ENCODE measurements at places on chromosomes 2 and 18.

DNA sequence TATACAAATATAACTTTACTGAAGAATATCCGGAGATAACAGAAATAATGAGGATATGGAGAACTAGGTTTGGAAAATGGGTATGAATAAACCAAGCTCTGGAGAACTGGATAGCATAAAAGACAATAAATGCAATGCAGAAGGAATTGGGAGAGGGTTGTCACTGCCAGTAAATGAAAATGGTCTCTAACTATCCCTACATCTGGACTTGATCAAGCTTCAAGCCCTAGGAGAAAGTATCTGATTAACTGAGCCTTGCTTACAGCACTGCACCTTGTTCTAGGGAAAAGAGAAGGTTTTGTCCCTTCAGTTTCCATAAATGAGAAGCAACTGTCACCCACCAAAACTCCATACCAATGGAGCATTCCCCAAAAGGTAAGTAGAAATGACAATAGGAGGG, 514.6 kb upstream of the ZEB2 start:
- DNase-seq, result no peak

- no peak for DNase-seq
Measured at GRCh38 chr2:216298719-216299495, 73.4 kb downstream of the MARCHF4 start.

DNA sequence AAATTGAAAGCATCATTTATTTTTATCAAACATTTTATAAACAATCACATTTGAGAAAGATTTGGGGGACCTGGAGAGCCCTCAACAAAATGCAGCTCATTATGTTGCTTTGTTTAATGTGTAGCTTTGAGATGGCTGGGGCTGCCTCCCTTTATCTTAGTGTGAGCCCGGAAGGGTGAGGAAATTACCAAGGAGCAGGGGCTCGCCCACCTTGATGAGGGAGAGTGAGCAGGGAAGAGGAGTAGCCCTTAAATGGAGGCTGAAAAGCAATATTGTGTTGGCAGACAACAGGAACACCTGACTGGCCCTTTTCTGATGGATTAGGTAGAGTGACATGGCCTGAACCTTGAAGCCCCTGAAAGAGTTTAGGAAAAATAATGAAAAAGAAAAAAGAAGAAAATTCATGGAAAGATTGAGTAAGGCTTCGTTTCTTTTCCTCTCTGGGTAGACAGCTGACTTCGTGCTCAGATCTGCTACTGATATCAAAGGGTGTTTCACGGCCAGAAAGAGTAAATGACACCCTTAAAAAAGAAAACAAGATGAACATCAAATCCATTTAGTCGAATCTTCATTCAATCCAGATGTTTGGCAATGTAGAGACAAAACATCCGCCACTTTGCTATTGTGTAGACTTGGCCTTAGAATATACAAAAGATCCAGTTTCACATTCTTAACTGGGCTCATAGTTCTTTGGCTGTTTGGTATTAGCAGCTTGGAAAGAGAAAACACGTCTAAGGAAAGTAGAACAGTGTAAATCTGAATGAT, 206.5 kb upstream of the TCF4 start:
- DNase-seq, result no peak

GRCh38 chr2:232910376-232910775, 40.3 kb downstream of the SNORC start:
- DNase-seq, result no peak

DNA sequence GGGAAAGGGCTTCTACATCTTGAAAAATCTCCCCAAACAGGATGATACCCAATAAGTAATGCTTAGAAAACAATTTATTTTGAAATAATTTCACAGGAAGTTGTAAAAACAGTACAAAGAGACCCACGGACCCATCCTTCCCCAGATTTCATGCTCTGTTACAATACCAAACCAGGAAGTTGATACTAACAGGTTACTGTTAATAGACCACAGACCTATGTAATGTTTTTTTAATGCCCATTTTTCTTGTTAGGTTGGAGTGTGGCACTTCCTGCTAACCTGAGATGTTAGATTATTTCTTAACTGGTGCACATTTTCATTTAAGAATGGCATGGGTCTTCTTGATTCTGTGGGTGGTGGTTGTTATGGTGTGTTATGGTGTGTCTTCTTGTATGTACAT, 21.4 kb upstream of the MGAT5 start:
- DNase-seq, result no peak

DNA sequence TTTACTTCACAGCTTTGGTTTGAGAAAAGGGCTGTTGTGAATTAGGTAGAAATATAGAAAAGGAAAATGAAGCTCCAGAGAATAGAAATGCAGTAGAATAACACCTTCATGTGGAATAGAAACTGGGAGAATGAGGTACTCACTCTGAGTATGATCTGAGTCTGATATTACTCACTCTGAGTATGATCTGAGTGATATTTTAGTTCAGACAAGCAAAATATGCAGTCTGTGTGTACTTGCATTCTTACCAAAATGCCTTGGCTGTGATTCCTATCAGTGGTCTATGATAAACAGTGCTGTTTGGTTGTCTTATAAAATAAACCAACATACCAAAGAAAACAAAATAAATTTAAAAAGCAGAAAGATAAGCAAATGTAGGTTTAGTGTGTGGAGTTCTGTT, 487.6 kb downstream of the THSD7B start:
- DNase-seq, result no peak

GRCh38 chr2:239444626-239445577, 44.1 kb upstream of the HDAC4 start:
- DNase-seq, result no peak

GRCh38 chr2:64354857-64355680, 98.9 kb upstream of the LGALSL start:
- DNase-seq, result no peak

- DNase-seq, result no peak
Measured at GRCh38 chr2:9099341-9099751, 95.9 kb upstream of the MBOAT2 start.

GRCh38 chr18:6942742-6943141, 174.9 kb downstream of the LAMA1 start:
- no peak for DNase-seq

DNA sequence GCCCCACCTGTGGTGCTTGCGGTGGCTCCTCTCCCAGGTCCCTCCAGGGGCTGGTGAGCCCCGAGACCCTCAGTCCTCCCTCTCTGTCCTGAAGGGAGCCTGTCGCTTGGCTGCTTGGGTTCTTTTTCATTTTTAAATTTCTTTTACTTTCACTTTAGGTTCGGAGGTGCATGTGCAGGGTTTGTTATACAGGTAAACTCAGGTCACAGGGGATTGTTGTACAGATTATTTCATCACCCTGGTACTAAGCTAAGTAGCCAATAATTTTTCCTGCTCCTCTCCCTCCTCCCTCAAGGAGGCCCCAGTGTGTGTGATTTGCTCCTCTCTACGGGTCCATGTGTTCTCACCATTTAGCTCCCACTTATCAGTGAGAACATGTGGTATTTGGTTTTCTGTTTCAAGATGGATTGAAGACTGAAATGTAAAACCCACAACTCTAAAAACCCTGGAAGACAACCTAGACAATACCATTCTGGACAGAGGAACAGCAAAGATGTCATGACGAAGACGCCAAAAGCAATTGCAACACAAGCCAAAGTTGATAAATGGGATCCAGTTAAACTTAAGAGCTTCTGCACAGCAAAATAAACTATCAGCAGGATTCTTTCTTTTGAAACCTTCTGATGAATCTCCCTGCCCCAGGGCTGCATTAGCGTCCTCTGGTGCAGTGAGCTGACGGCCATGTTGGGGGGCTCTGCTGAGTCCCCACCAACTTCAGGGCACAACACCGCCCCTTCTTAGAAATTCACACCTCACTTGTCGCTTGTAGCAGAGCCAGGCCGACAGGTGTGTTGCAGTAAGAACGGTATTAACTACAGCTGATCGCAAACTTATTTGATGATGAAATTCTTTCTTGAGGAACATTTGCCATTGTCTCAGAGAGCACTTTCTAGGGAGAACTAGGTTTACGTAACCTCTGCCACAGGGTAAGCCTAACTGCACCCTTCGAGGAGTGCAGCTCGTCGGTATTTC, 135.3 kb downstream of the ZNF236 start:
- no peak for DNase-seq

DNA sequence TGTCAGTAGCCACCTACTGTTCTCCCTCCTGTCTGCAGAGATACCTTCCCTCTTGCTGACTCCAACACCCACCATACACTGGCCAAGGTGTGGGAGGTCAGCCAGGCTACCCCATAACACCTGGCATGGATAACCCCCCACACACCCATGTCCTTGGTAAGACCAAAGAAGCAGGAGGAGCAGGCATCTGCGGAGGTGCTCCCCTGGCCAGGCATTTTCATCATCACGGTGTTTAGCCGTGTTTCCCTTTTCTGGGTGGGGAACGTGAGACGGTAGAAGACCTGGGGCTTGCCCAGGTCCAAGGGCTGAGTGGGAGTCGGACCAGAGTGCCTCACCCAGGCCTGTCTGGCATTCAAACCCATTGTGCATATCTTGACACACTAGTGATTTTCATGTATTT, 150.3 kb downstream of the SMAD7 start:
- DNase-seq, result peak; percentile 1

- peak; percentile 91 for DNase-seq
Measured at GRCh38 chr2:130920415-130921163, 83.9 kb downstream of the ARHGEF4 start.

DNA sequence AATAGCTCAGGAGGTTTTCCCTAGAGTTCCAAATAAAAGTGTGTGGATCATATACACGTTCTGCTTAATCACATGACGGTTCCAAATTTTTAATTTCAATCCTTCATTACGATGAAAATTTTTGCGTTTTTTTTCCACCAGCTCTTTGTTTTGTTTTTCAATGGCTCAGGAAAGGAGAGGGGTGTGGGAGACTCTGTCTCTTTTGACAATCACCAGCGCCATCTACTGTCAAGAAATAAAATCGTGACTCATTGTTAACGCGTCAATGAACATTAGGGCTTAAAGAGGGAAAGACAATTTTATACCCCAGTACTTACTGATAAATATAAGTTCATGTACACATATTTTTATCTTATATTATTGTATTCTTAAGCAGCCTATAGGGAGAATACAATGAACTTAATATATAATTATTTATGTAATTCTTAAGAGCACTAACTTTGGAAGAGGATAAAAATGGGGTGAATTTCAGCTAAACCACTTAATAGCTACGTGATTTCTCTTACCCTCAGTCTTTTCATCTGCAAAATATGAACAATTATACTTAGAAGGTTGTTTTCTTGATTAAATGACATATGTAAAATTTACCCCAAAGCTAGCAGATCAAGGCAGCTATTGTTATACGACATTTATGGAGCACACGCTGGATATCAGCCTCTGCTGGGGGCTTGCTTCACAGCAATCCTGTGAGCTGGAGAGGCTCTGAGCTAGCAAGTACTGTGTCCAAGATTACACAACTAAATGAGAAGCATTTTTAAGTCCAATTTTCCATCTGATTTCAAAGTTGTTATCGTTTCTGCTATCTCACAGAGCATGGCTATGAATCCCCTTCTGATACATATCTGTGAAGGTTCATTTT, 47.4 kb upstream of the RMDN2 start:
- DNase-seq, result no peak

DNA sequence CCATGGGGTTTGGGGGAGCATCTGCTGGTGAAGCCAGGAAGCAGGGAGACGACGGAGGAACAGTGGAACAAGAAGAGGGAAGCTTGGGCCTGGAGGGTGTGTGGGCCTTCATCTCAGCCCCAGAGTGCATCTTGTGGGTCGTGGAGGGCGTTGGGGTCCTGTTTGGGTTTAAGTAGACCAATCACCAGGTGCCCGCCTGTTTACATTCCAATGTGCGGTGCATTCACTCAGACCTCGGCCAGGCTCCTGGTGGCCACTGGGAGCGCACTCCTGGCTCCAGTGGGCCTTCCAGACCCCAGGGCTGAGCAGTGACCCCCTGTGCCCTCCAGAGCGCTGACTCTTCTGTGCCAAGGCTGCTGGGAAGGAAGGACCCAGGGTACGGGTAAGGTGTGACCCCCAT, 293.7 kb downstream of the NDUFA10 start:
- DNase-seq, result no peak

DNA sequence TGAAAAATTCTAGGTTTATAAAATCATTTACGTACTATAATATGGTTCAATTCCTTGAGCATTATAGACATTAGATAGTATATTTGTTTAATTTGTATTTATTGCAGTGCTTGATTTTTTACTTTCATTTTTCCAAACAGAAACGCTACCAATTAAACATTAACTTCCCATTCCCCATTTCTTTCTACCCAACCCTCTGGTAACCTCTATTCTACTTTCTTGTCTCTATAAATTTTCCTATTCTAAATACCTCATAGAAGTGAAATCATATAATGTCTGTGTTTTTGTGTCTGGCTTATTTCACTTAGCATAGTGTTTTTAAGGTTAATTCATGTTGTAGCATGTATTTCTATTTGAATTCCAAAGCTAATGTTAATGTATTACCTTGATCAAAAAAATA, 11.6 kb upstream of the SLC39A10 start:
- DNase-seq, result no peak

DNA sequence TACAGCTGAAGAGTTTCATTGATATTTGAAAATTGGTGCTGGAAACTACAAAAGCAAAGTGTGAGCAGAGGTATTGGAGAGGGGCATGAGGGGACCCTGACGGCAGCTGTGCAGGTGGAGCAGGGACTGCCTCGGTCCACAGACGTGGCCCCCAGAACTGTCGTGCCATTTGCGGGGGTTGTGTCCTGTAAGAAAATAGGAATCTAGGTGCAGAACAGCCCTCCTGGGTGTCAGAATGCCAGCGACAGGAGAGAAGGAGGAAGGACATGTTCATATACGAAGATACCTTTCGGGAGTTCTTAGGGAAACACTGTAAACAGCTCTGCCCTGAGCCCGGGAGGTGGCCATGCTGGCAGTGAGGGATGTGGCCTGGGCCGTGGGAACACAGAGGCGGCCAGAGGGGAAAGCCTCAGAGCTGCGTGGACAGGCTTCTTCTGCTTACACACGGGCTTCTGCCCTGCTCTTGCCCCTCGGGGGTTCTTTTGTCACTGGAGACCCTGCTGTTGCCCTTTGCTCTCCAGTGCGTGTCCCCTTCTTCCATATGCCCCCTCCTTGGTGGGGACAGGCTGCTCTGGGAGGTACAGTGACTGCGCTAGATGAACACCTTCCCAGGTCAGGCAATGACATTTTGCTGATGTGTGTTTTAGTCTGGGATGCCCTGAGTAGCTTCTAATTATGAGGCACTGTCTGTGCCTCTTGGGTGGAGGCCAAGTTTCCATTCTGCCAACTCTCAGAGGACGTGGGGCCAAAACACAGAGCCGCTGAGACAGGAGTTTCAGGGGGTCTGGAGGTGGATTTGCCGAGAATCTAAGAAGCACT, 81.9 kb upstream of the TXNDC2 start:
- DNase-seq, result peak; percentile 39

- DNase-seq, result no peak
Measured at GRCh38 chr2:97743913-97744312, 30.5 kb downstream of the ZAP70 start.

GRCh38 chr2:216665717-216666116, 29.6 kb downstream of the IGFBP5 start:
- DNase-seq, result peak; percentile 76

DNA sequence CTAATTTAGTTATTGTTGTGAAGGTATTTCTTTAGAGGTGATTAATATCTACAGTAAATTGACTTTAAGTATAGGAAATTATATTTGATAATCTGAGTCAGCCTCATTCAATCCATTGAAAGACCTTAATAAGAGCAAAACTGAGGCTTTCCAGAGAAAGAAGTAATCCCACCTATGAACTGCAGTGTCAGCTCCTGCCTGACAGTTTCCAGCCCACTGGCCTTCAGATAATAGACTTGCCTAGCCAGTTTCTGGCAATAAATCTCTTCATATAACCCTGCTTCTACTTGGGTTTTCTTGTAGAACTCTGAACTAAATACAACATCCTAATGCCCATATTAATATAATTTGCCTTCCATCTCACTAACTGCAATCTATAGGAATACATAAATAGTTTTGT, 437.9 kb upstream of the UBE2E3 start:
- DNase-seq, result no peak

Measured in glutamatergic neuron (in vitro differentiated cells).